ENCODE measurements at places on chromosomes 2 and 18. TPM values are rescaled to one million over a fixed set of nuclear protein-coding genes. Genes with fewer than 3 reads are reported as not detected.

The PLCD4 gene
- total RNA-seq = 0.80 TPM

The CYP27A1 gene
- total RNA-seq = 0.13 TPM

The ONECUT2 gene
- total RNA-seq = 0.29 TPM

The MC2R gene
- total RNA-seq = not detected

The OSBPL6 gene
- total RNA-seq = 5.8 TPM

The NGEF gene
- total RNA-seq = 13.0 TPM

The ABCG8 gene
- not detected for total RNA-seq

The REG1B gene
- total RNA-seq = not detected

The RHOB gene
- total RNA-seq = 487 TPM

The ZSWIM2 gene
- total RNA-seq = not detected

The CLEC4F gene
- total RNA-seq = not detected

The SKA1 gene
- total RNA-seq = 11.3 TPM

The CD28 gene
- total RNA-seq = not detected

The KCNIP3 gene
- total RNA-seq = 2.3 TPM

The WNT6 gene
- total RNA-seq = 0.17 TPM

The THOC1 gene
- total RNA-seq = 17.9 TPM

The STARD6 gene
- not detected for total RNA-seq

The NXPH2 gene
- not detected for total RNA-seq

The NOSTRIN gene
- 1.2 TPM for total RNA-seq

The KCTD18 gene
- total RNA-seq = 10.6 TPM

Measured in A549 treated with AZD2906 at 1 μM for 4 hours (cell line).